ENCODE measurements at places on chromosomes 3 and 15.

GRCh38 chr3:62539762-62540161 is 166.4 kb upstream of the FEZF2 start:
- no peak overlapping the region for H3K4me3 ChIP-seq
- no peak for DNase-seq
- no peaks in the 10 kb centered on the region for H3K36me3 ChIP-seq
- H3K4me1 ChIP-seq, result no peaks in the 10 kb centered on the region
- no peak overlapping the region for H3K27ac ChIP-seq

DNA sequence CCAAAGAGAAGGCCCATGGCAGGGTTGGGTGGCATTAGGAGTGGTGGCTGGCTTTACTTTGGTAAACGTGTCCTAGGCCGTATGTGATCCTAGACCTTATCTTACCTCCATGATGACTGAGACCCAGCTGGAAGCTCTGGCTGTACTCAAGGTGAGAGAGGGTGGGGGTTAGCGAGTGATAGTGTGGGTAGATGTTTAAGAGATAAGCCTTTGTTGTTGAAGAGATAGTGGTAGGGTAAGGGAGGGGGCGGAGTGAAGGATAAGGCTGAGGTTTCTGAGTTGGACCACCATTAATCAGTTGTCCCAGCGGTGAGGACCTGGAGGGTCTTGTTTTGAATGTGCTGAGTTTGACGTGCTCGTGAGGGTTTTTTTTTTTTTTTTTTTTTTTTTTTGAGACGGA is 61.5 kb upstream of the ULK4 start:
- no peaks in the 10 kb centered on the region for H3K27me3 ChIP-seq
- peaks cover 15% of the 10 kb centered on the region for H3K4me1 ChIP-seq
- no peak for DNase-seq

DNA sequence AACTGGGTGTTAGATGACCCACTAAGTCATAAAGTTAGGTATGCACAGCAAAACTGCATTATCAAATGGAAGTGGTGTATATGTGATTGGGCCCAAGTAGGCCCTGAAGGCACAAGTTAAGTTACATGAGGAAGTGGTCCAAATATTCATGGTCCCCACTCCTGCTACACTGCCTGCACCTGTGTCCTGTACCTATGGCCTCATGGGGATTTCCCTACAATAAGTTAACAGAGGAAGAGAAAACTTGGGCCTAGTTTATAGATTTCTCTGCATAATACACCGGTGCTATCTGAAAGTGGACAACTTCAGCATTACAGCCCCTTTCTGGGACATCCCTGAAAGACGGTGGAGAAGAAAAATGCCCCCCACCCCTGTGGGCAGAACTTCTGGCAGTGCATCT is 41.5 kb downstream of the STRIT1 start:
- 0 out of 2 replicates have a peak, but pooled peaks cover 3% of the 10 kb centered on the region for H3K4me1 ChIP-seq
- DNase-seq, result no peak
- no peaks in the 10 kb centered on the region for H3K36me3 ChIP-seq
- H3K27me3 ChIP-seq, result no peaks in the 10 kb centered on the region

GRCh38 chr3:172329070-172329469 is 119.2 kb downstream of the GHSR start:
- H3K4me3 ChIP-seq, result no peak overlapping the region
- no peak for DNase-seq
- H3K4me1 ChIP-seq, result no peaks in the 10 kb centered on the region
- H3K27ac ChIP-seq, result no peak overlapping the region
- H3K36me3 ChIP-seq, result peaks cover 50% of the 10 kb centered on the region

DNA sequence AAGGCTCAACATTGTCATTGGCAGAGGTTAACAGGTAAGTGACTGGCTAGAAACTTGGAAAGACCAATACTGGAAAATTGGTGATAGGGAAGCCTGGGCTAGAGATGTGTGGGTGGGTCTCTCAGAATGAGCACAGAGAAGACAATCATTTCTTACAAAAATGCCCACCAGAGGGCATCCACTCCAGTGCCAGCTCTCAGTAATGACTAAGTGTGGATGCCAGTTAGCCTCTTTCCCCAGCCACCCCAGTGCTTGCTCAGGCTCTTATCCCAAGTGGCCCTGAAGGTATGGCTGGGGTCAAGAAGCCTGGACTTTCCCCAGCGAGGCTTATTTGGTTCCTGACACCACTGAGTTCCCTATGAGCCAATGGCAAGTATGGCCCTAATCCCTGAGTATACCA is 115.9 kb upstream of the ST8SIA2 start:
- DNase-seq, result peak; percentile 55
- H3K36me3 ChIP-seq, result no peaks in the 10 kb centered on the region
- H3K27me3 ChIP-seq, result 0 out of 2 replicates have a peak, but pooled peaks cover 4% of the 10 kb centered on the region

- no peak overlapping the region for H3K4me3 ChIP-seq
- no peak for DNase-seq
- H3K27ac ChIP-seq, result no peak overlapping the region
- H3K27me3 ChIP-seq, result no peaks in the 10 kb centered on the region
- H3K4me1 ChIP-seq, result no peaks in the 10 kb centered on the region
- no peaks in the 10 kb centered on the region for H3K36me3 ChIP-seq
Observed at GRCh38 chr3:161430307-161430706, 59.0 kb upstream of the SPTSSB start.

DNA sequence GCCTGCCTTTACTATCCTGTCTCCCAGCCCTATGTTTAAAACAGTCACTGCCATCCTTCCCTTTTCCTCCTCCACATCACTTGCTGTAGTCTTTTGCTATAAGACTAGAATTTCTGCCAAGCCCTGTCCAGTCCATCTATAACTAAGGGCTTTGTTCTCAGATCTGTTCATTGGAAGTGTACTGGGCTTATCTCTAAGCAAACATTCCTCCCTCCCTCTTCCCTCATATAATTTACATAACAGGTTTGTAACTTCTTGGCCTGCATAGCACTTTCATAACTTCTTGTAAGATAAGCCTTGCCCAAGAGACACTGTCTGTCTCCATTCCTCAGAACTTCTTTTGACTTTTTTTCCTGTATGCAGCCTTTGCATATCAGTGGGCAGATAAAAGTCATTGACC is 16.7 kb downstream of the TPRG1 start:
- H3K4me3 ChIP-seq, result no peak overlapping the region
- H3K4me1 ChIP-seq, result no peaks in the 10 kb centered on the region
- H3K27me3 ChIP-seq, result no peaks in the 10 kb centered on the region
- no peaks in the 10 kb centered on the region for H3K36me3 ChIP-seq
- no peak overlapping the region for H3K27ac ChIP-seq
- no peak for DNase-seq

DNA sequence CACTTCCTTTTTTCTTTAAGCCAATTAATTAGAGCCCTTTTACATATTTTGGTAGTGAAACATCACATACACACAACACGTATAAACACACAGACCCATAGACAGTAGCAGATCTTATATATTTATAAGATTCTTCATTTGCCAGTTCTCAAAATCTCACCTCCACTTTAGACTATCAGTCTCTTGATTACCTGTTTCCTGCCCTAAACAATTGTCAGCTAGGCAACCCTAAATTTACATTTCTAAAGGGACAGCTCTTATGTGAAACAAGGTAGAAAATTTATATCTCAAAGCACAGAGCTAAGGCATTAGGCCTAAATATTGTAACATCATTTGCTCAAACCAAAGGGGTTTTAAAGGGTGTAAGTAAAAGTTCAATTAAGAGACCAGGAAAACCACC is 28.9 kb downstream of the SETMAR start:
- no peaks in the 10 kb centered on the region for H3K27me3 ChIP-seq
- no peak overlapping the region for H3K4me3 ChIP-seq

DNA sequence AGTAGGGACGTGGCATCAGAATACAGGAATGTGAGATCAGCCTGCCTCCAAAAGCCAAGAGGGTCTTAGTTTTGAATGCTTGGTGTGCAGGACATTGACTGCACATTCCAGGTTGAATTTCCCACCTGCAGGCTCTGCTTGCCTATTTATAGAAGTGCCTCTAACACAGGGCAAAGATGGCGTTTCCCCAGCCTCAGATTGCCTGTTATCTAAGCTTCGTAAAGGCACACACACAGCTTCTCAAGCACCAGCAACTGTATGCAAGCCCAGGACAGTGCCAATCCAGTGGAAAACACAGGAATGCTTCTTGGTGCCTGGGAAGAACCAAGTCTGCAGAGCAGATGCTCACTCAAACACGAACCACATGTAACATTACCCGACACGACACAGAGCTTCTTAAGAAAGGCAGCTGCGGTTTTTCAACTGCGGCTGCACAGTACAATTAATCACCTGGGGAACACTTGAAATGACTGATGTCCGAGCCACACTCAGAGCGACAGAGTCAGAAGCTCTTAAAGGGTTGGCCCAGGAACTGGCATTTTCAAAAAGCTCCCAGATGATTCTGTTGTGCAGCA is 90.0 kb upstream of the ANKRD34C start:
- DNase-seq, result no peak
- no peaks in the 10 kb centered on the region for H3K4me1 ChIP-seq
- H3K27me3 ChIP-seq, result no peaks in the 10 kb centered on the region
- no peaks in the 10 kb centered on the region for H3K36me3 ChIP-seq
- no peak overlapping the region for H3K27ac ChIP-seq

DNA sequence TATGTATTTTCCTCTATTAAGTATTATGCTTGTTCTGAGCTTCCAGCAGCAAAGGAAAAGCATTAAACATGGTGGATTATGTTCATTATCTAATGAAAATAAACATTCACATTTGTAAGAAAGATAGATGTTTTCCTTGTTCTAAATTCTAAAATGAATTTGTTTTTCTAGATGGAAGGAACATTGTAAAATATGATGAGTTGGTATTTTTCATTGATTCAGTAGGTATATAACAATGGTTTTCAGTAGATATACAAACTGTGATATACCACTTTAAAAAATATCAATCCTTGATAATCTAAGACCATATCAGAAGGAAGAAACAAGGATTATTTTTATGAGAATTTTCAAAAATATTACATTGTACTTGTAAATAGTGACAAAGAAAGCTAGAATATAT is 290.6 kb upstream of the GOLIM4 start:
- no peaks in the 10 kb centered on the region for H3K4me1 ChIP-seq
- no peak overlapping the region for H3K27ac ChIP-seq
- no peak overlapping the region for H3K4me3 ChIP-seq
- H3K36me3 ChIP-seq, result no peaks in the 10 kb centered on the region
- DNase-seq, result no peak

- no peaks in the 10 kb centered on the region for H3K36me3 ChIP-seq
- no peaks in the 10 kb centered on the region for H3K4me1 ChIP-seq
- no peak for DNase-seq
- H3K27ac ChIP-seq, result no peak overlapping the region
- H3K27me3 ChIP-seq, result no peaks in the 10 kb centered on the region
Observed at GRCh38 chr15:78830514-78831228, 19.4 kb upstream of the ADAMTS7 start.

GRCh38 chr15:57694279-57694678 is 12.2 kb upstream of the POLR2M start:
- no peak overlapping the region for H3K4me3 ChIP-seq
- H3K27me3 ChIP-seq, result no peaks in the 10 kb centered on the region
- peaks cover 47% of the 10 kb centered on the region for H3K4me1 ChIP-seq
- H3K27ac ChIP-seq, result no peak overlapping the region

DNA sequence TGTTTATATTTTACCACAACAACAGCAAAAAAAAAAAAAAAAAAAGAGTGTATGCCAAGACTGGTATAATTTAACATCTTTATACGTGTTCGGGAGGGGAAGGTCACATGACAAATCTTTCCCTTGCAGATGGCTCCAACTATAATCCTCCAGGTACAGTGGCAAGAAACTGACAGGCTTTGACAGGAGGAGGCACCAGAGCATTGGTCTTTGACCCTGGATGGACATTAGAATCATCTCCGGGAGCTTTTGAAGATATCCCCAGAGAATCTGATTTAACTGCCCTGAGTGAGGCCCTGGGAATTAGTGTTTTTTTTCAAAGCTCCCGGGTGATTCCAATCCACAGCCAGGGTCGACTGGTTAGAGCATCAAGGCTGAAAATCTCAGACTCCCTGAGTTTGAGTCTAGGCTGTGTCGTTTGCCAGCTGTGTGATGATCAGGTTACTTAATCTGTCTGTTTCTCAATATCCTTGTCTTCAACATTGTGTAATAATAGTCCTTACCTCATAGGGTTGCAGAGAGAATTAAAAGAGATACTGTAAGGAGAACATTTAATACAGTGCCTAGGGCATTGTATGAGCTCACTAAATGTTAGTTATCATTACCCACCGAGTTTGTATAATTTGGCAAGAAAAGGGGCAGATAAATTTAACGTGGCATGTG is 8.9 kb upstream of the SEMA5B start:
- H3K4me1 ChIP-seq, result no peaks in the 10 kb centered on the region
- H3K36me3 ChIP-seq, result no peaks in the 10 kb centered on the region
- H3K27me3 ChIP-seq, result no peaks in the 10 kb centered on the region
- DNase-seq, result no peak
- H3K27ac ChIP-seq, result no peak overlapping the region

GRCh38 chr15:86764021-86764420 is 684.4 kb downstream of the AGBL1 start:
- H3K4me1 ChIP-seq, result no peaks in the 10 kb centered on the region
- H3K27me3 ChIP-seq, result no peaks in the 10 kb centered on the region
- no peaks in the 10 kb centered on the region for H3K36me3 ChIP-seq
- DNase-seq, result no peak
- H3K4me3 ChIP-seq, result no peak overlapping the region

GRCh38 chr15:56207092-56207491 is 36.6 kb downstream of the RFX7 start:
- H3K36me3 ChIP-seq, result peaks cover 13% of the 10 kb centered on the region
- H3K27ac ChIP-seq, result no peak overlapping the region
- no peak overlapping the region for H3K4me3 ChIP-seq
- H3K4me1 ChIP-seq, result no peaks in the 10 kb centered on the region

GRCh38 chr3:191412759-191413158 is 48.2 kb upstream of the PYDC2 start:
- H3K36me3 ChIP-seq, result no peaks in the 10 kb centered on the region
- DNase-seq, result peak; percentile 55
- H3K4me3 ChIP-seq, result no peak overlapping the region
- no peaks in the 10 kb centered on the region for H3K27me3 ChIP-seq
- H3K27ac ChIP-seq, result no peak overlapping the region

GRCh38 chr15:60195611-60196010 is 191.5 kb downstream of the FOXB1 start:
- no peak for DNase-seq
- H3K4me3 ChIP-seq, result no peak overlapping the region
- H3K27ac ChIP-seq, result no peak overlapping the region
- no peaks in the 10 kb centered on the region for H3K4me1 ChIP-seq

DNA sequence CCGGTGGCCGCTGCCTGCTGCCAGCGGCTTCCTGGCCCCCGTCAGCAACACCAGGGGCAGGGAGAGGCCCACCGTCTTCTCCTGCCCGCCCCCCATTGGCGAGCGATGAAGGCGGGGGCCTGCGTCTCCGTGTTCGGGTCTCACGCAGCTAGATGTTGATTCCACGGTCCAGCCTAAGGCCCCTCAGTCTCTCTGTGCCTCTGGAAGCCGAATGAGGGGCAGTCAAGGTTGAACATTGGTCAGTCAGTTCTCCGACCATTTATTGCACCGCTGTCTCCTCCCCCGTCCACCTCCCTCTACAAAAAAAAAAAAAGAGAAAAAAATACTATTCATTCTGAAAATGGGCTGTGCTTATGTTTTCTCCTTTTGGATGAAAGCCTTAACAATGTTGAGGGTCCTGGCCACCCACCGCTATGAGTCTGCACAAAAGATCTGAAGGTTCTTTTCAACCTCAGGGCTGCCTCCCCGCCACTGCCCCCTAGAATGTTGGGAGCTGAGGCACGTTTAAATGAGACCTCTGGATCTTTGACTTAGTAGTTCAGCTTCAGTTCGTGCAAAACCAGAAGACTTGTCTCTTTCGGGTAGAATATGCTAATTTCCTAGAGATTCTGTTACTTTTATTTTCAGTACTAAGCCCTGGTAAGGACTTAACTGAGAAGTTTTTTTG is 736 bp downstream of the IREB2 start:
- peak overlapping the region; percentile 95 for H3K27ac ChIP-seq
- peaks cover 11% of the 10 kb centered on the region for H3K4me1 ChIP-seq
- peak overlapping the region; percentile 95 for H3K4me3 ChIP-seq
- H3K36me3 ChIP-seq, result peaks cover 29% of the 10 kb centered on the region
- no peaks in the 10 kb centered on the region for H3K27me3 ChIP-seq

All from SJCRH30 (cell line).